Kasumi-1 (cell line): ENCODE measurements at places on chromosomes 7 and 10.
A peak's percentile ranks its signal among the peaks of the same experiment; 100 is the strongest.

DNA sequence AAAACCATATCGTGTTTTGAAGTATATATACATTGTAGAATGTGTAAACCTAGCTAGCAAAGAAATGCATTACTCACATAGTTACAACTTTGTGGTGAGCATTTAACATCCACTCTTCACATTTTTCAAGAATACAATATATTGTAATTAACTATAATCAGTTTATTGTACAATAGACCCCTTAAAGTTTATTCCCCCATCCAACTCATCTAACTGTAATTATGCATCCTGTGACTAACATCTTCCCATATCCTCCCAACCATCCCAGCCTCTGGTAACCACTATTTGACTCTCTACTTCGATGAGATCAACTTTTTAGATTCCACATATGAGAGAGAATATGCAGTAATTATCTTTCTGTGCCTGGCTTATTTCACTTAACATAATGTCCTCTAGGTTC lies 526.4 kb downstream of the KIF20B start:
- no peak for DNase-seq

GRCh38 chr10:10193848-10194247 lies 823.8 kb upstream of the CELF2 start:
- peak; percentile 6 for DNase-seq

- no peak for DNase-seq
Observed at GRCh38 chr7:7517754-7518153, 17.9 kb downstream of the COL28A1 start.

DNA sequence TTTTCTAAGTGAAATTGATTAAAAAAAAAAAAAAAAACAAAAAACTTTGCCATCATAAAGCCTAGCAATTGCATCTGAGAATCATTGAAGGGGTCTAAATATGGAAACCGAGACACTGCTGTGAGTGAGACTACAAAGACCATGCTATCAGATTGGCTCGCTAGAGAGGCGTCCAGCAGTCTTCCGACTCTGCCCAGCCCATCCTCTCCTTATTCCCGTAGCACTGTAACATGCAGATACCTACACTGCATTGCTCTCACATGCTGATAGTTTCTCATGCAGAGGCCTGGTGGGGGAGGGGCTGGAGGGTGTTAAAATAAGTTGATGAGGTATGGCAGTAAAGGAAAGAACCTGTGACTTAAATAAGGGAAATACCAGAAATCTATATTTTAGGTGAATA lies 130.7 kb downstream of the NRF1 start:
- DNase-seq: no peak

DNA sequence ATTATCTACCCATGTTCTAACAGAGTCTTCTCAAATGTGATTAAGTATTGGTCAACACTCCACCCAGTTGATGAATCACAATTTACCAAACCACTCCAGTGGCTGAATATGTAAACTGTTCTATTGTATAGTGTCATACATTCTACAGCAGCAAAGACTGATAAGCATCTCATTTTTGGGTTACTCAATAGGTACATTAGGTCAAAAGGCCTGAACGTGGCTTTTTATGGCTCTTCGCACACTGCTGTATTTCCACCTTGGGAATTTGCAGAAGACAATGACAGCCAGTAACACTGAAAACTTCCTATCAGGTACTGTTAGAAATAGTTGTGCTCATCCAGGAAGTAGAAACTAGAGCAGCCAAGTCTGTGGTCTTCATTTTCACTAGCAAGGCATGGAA lies 166.9 kb downstream of the GLI3 start:
- no peak for DNase-seq

DNA sequence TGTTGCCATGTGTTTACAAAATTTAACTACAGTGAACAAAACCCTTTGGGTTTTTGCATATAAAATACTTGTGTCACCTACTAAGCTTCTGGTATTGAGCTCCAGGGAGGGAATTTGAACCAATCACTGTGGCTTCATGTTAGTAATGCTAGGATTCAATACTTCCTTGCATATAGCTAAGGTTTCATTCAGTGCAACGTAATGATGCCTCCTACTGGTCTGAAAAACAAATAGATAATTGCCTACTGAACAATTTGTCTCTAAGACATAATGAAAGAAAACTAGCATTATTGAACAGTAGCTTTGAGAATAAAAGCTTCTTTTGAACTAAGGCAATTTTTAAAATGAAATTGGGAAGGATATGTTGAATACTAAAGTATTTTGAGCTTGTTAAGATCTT lies 244.4 kb downstream of the ZWINT start:
- DNase-seq: peak; percentile 65

- DNase-seq: no peak
Observed at GRCh38 chr10:95264227-95265051, 26.4 kb downstream of the PDLIM1 start.
